ENCODE measurements at places on chromosomes 2 and 18.

- no peak for DNase-seq
Observed at GRCh38 chr2:63122921-63123320, 72.3 kb downstream of the OTX1 start.

- DNase-seq, result no peak
Observed at GRCh38 chr2:23867449-23867848, 59.5 kb downstream of the ATAD2B start.

GRCh38 chr2:40032650-40033319, 253.7 kb upstream of the THUMPD2 start:
- no peak for DNase-seq

- DNase-seq, result peak; percentile 21
Observed at GRCh38 chr2:237665713-237666143, 38.3 kb downstream of the LRRFIP1 start.

- no peak for DNase-seq
Observed at GRCh38 chr18:3624935-3625741, 175.2 kb downstream of the TGIF1 start.

GRCh38 chr2:85736456-85737355, 17.1 kb upstream of the ATOH8 start:
- no peak for DNase-seq

GRCh38 chr2:23497063-23497462, 112.1 kb downstream of the KLHL29 start:
- no peak for DNase-seq

DNA sequence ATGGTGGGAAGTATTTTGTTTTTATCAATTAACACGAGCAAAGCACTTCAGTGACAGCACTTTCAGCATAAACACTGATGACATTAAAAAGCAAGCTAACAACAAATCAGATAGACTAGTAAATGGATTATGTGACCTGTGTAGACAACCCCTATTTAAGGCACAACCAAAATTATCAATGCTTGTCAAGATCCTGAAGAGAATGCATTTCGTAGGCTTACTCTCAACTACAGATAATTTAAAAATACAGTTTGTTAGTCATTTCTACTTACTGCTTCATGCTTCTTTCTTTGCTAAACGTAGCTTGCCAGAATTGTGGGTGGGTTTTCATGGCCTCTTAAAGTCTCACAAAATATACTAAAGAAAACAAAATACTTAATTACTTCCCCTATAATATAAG, 3.4 kb downstream of the CSRNP3 start:
- no peak for DNase-seq

Data from NAMALWA (cell line).